Right lung (tissue), 10 donors: ENCODE measurements at places on chromosomes 1 and 21. TPM values are rescaled to one million over a fixed set of nuclear protein-coding genes. Genes with fewer than 3 reads are reported as not detected.

The MCOLN2 gene
- 5.7 TPM for polyA plus RNA-seq

- no peak for DNase-seq
These were observed 7.7 kb downstream of the TTLL10 start for GRCh38 chr1:1181129-1181937.

DNA sequence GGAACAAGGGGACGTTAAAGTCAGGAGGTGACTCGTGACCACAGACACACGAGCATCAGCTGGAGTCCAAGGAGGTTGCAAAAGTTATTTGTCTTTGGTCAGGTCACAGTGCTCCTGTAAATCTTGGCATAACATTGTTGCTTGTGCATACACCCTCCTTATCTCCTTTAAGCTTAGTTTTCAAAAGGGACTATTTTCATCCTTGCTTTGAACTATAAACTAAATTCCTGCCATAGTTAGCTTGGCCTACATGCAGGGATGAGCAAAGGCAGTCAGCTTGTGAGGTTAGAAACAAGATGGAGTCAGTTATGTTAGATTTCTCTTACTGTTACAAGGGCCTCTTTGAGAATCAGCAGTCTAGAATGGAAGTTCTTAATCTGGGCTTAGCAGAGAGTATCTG is 28.0 kb upstream of the FASLG start:
- no peak for DNase-seq

- DNase-seq = no peak
These were observed 288.0 kb upstream of the PRMT6 start for GRCh38 chr1:106768501-106768900.

GRCh38 chr1:30507016-30507312 is 216.4 kb downstream of the MATN1 start:
- DNase-seq = no peak

DNA sequence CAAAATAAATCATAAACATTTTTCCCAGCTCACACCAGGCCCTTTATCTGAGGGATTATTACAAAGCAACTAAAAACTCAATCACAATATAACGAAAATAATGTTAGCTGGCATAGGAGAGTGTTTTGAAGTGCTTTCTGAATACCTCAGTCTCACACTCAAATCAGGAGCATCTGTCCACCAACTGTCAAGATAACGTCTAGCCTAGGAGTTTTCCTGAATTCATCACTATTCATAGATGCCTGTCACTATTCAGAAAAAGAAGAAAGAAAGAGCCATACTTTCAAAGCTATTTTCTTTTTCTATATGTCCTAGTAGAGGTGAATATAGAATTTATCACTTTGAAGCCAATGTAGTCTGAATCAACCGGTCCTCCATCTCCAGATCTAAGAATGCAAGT is 127.0 kb downstream of the AKT3 start:
- DNase-seq = no peak
